Mesothelial cell of epicardium (in vitro differentiated cells): ENCODE measurements at places on chromosomes 11 and 22.

DNA sequence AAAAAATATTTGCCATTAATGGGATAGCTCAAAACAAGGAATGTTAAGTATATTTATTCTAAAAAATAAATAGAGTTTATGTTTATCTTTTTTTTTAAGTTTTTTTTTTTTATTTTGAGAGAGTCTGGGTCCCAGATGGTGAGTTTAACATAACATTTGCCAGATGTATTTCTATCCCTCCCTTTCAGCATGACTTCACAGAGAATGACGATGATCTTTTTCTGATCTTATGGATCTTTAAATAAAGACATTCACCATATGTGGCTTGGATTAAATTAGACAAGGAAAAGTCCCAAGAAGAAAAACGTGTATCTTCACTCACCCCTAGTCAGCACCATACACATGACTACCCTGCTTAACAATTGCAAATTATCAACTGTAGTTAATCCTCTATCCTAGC is 839.8 kb upstream of the CNTN5 start:
- no peak for DNase-seq

- DNase-seq: no peak
Measured at GRCh38 chr11:5235364-5236095, 1.2 kb upstream of the HBD start.

GRCh38 chr22:24961217-24961844 is 8.8 kb downstream of the KIAA1671 start:
- no peak for DNase-seq

DNA sequence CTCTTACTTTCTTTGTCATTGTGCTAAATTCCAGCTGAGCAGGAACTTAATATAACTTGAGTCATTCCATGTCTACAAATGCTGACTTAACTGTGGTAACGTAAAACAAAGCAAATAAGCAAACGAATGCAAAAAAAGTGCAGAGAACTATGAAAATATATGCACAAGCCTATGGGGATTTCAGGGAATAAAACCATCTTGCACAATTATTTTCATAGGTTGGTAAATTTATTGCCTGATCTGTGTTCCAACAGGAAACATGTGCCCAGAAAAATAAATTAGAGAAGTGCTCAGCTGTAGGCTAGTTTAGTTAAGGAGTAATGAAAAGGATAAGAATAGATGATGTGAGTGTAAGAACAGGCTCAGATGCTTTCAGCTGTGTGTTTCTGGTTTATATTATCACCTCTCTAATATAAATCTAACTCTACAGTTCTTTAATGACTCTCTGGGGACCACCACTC is 1169.3 kb downstream of the LRRC4C start:
- DNase-seq: no peak

GRCh38 chr11:119776031-119776636 is 47.1 kb upstream of the NECTIN1 start:
- DNase-seq: no peak

DNA sequence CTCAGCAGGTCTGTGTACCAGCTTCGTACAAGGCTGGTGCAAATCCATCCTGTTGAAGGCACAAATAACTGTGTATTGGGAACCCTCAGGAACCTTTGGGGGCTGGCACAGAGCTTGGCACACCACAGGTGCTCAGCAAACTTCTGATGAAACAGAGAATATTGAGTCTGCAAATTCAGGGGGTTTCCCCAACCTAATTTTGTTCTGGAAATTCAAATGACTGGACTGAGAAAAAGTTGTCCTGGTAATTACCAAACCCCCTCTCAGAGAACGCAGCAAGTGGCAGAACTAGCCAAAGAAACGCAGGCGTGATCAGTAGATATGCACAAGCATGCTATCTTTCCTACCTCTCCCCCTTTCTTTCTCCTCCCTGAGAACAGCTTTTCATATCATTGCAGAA is 47.6 kb downstream of the LIF start:
- DNase-seq: no peak

GRCh38 chr11:111097191-111097590 is 148.3 kb upstream of the POU2AF2 start:
- no peak for DNase-seq

DNA sequence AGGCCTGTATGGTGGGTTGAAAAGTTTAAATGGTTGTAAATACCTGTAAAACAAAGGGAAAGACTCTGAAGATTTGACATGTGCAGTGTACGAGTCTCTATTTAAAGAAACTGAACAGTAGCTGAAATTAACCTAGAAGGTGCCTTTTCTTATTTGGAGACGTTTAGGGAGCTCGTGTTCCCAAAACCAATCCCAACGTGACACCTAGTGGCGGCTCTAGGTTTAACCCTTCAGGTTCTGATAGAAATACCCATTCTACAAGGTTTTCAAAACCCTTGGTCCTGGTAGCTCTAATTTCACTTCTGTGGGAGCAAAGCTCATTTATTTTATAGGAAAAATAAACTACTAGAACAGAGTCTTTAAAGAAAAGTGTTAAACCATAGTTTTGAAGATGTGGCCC is 258.3 kb downstream of the LRRC4C start:
- peak; percentile 56 for DNase-seq

- DNase-seq: peak; percentile 75
Measured at GRCh38 chr11:45180179-45180847, 33.9 kb downstream of the PRDM11 start.

DNA sequence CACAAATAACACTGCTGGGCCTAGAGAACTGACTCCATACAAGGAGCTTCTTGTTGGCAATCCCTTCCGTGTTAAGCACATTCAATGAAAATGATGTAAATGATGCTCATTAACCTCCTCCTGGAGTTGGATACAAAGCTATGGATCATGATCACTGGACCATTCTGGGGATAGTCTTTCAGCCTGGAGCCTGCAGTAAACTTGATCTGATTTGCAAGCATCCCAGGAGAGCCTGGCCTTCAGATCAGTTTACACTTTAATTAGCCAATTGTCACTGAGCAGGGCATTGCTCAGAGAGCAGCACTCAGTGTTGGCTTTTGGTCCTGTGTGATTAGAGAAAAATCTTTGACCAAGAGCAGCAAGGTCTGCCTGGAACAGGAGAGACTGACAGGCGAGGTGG is 45.6 kb downstream of the ARFGAP3 start:
- DNase-seq: no peak

DNA sequence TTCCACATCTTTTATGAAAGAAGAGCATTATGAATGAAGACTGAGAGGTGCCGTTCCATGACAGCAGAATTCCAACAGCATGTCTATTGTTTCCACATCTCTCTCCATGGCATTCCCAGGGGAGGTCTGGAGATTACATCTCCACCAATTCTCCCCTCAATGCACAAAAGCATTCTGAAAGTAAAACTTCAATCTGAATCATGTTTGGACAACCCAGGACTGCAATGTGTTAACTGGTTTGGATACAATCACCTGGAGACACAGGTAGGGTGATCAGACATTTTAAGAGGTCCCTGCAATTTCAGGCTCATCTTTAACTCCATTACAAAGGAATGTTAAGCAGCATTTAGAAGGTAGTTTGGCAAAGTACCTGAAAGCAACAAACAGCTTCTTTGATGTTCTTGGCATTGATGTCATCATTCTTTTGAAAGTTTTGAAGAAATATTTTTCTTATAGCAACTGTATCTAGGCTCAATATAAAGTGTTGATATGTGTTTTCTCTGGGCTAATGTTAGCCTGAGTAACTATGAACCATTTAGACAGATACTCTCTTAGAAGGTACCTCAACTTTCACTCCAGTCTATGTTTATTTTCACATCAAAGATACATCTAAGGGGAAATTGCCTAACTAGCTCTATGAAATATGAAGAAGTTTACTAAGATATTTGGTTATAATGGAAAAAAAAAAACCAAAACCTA is 181.4 kb upstream of the MTMR2 start:
- no peak for DNase-seq

GRCh38 chr11:47464483-47464882 is 15.5 kb upstream of the RAPSN start:
- no peak for DNase-seq

GRCh38 chr22:37778370-37779009 is 29.2 kb upstream of the GCAT start:
- no peak for DNase-seq

DNA sequence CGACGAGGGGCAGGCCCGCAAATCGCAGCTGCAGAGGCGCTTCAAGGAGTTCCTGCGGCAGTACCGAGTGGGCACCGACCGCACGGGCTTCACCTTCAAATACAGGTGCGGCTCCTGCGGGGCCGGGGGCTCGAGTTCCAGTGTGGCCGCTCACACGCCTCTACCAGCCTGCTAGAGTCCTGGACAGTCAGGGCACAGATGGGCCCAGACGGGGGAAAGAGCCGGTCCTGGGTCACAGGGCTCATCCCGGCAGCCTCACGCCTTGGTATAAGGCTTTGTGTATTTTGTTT is 506 bp downstream of the MCM5 start:
- DNase-seq: no peak

- DNase-seq: no peak
Measured at GRCh38 chr11:68191661-68192579, 21.2 kb downstream of the KMT5B start.

- DNase-seq: no peak
Measured at GRCh38 chr11:44229624-44230023, 80.3 kb downstream of the ALX4 start.

GRCh38 chr11:3894128-3894731 is 38.8 kb downstream of the STIM1 start:
- DNase-seq: no peak

DNA sequence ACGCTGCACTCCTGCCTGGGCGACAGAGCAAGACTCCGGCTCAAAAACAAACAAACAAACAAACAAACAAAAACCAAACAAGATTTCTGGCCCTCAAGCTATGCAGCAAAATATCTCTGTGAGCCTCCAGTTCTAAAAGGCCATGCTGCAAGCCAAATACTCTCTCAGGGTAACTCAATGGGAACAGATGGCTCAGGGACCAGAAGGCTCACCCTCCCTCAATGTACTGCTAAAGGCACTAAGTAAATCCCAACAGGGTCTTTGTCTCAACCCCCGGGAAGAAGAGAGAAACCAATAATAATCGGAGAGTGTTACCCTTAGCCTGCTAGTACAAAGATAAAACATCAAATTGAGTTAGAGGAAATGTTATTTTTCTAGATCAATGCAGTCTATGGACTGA is 119.7 kb upstream of the ZC3H12C start:
- DNase-seq: no peak

DNA sequence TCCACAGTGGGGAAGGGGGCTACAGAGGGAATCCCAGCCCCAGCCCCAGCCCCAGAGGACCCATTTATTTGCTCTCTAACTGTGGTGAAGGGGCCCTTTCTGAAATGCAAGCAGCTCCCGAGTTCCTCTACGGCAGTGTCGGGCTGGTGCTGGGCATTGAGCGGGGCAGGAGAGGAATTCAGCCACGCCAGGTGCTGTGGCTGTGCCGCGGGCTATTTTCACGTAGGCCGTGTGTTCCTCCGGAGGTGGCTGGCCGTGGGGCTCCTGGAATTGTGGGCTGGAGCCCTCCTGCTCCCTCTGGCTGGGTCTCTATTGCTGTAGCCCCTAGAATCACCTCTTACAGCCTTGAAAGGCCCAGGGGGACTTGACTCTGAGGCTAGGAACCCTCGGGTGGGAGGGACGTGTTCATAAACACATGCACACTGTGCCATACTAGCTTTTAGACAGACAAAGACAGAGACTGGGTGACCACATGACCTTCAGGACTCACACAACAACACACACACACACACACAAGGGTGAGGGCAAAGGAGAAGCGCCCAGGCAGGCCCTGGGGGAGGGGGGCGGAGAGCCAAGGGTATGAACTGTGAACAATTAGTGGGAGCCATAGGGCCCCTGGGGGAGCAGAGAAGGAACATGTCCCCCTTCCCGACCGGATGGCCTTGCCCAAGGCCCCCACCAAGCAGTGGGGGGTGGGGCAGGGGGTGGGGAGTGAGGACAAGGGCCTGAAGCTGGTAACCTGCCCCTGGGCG is 48.4 kb upstream of the SYT7 start:
- no peak for DNase-seq

- no peak for DNase-seq
Measured at GRCh38 chr11:109993786-109994185, 99.4 kb upstream of the ZC3H12C start.

DNA sequence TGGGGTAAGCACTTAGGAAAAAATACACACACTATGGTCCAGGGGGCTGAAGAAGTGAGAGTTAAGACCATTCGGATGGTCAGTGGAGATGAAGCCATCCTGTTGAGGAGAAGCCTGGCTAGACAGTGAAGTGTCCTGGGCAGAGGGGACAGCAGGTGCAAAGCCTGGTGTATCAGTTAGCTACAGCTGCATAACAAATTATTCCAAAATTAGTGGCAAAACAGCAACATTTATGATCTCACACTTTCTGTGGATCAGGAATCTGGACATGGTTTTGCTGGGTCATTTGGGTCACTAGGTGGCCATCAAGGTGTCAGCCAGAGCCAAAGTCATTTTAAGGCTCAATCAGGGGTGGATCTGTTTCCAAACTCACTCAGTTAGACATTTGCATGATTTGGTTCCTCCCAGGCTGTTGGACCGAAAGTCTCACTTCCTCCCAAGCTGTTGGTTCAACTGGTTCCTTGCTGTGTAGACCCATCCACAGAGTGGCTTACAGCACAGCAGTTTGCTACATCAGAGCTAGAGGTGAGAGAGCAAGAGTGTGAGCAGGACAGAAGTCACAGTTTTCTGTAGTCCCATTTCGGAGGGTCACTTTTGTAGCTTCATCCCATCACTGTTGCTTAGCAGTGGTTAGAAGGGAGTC is 80.1 kb upstream of the ALX4 start:
- DNase-seq: no peak

DNA sequence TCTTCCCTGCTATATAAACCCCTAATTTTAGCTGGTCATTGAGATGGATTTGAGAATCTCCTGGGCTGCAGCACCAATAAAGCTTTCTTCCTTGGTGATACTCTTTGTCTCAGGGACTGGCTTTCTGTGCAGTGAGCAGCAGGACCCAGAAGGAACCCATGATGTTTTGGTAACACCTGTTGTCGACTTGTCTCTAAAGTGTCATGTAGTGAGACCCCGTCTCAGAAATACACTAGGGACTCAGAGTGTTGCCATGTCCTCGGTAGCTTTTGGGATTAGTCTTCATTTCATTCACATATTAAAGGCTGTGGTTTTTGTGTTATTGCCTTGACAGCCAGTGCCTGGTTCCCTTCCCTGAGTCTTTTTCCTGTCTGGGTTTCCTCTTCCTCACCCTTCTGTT is 1078.7 kb downstream of the TBC1D22A start:
- DNase-seq: no peak

GRCh38 chr11:69760319-69760718 is 14.8 kb downstream of the FGF4 start:
- DNase-seq: no peak
